Stomach (tissue), 19 donors: ENCODE measurements at places on chromosomes 6 and 20. TPM values are rescaled to one million over a fixed set of nuclear protein-coding genes. Genes with fewer than 3 reads are reported as not detected.
A peak's percentile ranks its signal among the peaks of the same experiment; 100 is the strongest.

The RUNX2 gene
- 2.7 TPM for polyA plus RNA-seq

The PCNA gene
- 77.9 TPM for polyA plus RNA-seq

The HTR1E gene
- 1.4 TPM for polyA plus RNA-seq

The ZFAND3 gene
- polyA plus RNA-seq, result 19.8 TPM

The SPATS1 gene
- not detected for polyA plus RNA-seq

The LY6G5C gene
- polyA plus RNA-seq, result 2.7 TPM

The HINT3 gene
- polyA plus RNA-seq, result 17.6 TPM

The TFAP2B gene
- not detected for polyA plus RNA-seq

The CFAP61 gene
- not detected for polyA plus RNA-seq

DNA sequence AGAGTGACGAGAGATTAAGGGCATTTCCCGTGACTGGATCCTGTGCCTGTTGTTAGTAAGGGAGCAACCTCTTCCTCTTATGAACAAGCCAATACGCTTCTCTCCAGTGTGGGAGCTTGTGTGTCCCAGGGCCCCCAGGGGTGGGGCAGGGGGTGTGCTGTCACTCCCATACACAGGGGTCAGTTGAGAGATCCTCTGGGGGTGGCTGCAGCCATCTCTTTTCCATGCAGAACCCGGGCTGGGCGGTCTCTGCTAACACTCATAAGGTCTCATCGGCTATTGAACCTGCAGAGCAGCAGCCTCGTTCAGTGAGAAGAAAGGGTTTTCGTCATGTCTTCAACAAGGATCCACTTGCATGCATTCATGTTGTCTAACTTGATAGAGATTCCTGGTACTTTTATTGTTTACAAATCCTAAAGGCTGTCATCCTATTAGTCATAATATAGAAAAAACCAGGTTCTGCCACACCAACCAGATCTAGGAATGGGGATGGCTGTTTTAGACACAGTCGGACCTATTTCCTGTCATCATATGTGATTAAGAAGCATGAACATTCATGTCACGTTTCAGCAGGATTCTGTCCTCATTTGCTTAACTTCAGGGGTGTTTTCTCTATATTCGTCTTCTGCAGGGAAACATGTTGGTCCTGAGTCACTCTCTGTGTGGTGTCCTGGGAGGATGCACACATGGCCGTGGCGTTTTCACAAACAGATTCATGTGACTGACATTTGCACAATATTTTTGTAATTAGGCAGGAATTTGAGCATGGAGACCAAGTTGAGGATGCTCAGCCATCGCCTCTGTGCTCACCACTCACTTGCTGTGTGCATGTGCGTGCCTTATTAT, 13.3 kb upstream of the THBS2 start:
- no peak for DNase-seq

DNA sequence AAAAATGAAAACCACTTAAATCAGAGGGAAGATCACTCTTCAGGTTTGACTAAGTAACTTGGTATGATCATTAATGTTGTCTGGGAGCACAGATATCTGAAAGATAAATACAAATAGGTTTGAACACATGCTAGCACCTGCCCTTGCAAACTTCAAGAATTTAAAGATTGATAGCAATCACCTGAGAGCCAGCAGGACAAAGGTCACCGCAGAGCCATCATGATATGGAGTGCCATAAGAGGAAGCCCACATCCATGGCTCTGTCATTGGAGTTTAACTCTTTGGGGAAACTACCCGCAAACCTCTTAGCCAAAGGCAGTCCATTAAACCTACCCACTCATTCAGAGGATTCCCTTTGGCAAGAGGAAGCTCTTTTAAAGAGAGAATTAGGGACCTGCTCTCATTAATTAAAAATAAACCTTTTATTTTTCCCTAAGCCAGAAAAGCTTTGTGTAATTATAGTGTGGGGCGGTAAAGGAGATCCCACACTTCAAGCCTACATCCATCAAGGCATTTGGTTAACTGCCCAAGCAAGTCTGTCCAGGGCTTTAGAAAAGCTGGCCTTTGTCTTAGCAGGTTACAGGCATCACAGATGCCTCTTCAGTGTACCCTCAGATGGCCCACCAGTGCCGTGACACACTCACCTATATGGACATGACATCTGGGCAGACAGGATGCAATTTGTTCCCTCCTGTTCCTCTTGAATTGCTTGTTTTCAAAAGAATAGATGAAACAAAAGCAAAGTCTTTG, 73.0 kb downstream of the SASH1 start:
- DNase-seq, result no peak

GRCh38 chr20:34703424-34704176, 544 bp upstream of the TP53INP2 start:
- DNase-seq, result peak; percentile 80

- no peak for DNase-seq
Measured at GRCh38 chr6:168504366-168504765, 63.4 kb downstream of the SMOC2 start.

DNA sequence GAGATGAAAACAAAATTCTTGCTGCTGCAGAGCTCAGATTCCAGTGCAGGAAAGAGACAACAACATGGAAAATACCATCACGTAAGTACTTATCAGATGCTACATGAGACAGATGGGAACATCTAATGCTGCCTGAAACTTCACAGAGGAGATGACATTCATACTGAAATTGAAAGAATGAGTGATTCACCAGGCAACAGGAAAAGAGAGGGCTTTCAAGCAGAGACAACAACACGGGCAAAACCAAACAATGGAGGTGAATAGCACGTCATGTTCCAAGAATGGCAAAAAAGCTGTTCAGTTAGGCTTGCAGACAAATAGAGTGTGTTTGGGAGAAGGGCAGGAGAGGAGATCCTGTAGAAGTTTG, 39.3 kb downstream of the GTF2H5 start:
- DNase-seq, result no peak

DNA sequence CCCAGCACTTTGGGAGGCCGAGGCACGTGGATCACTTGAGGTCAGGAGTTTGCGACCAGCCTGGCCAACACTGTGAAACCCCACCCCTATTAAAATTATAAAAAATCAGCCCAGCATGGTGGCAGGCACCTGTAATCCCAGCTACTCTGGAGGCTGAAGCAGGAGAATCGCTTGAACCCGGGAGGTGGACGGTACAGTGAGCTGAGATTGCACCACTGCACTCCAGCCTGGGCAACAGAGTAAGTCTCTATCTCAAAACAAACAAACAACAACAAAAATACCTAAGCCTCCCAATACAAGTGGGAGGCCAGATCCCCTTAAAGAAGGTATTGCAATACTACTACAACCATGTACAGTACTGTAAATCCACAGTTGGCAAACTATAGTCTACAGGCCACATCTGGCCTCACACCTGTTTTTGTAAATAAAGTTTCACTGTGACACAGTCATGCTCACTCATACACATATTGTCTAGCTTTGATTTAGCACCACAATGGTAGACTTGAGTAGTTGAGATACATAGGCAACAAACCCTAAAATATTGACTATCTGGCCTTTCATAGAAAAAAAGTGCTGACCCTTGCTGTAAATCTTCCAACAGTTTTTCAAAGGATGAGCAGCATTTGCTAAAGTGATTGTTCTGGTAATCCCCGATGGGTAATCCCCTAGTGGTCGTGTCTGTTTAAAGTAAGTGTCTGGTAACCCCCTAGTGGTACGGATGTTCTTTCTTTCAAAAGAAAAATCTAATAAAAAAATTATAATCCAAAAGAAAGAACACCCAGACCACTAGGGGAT, 202.0 kb downstream of the RNGTT start:
- no peak for DNase-seq

DNA sequence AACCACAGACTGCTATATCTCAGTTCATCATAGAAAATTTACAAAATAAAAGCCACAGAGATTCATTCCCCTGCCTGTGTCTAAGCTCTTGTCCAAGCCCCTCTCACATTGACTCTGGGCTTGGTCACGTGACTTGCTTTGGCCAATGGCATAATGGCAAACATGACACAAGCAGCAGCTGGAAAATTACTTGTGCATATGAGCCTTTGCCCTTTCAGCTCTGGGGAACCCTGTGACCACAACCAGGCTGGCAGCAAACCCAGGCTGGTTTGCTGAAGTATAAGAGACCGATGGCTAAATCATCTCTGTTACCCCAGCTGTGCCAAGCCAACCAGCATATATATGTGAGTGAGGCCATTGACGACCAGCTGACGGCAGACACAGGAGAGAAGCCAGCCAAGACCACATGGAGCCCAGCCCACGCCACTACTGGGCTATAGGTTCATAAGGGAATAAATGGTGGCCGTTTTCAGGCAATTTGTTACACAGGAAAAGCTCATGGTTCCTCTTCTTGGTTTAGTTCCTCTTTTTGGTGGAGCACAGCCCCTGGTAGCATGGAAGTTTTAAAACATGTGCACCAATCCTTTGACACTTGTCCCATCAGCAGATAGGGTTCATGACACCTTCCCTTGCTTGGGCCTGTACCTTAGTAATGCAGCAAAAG, 31.8 kb upstream of the RSPO4 start:
- peak; percentile 2 for DNase-seq

- DNase-seq, result peak; percentile 68
Measured at GRCh38 chr20:23441850-23442313, 2.4 kb downstream of the CSTL1 start.

GRCh38 chr20:2408111-2408510, 27.4 kb downstream of the TGM6 start:
- no peak for DNase-seq

- no peak for DNase-seq
Measured at GRCh38 chr6:5082487-5083306, 2.4 kb upstream of the PPP1R3G start.

- DNase-seq, result no peak
Measured at GRCh38 chr6:20658516-20658915, 124.3 kb downstream of the CDKAL1 start.

GRCh38 chr6:163533443-163533842, 118.9 kb downstream of the QKI start:
- DNase-seq, result peak; percentile 28

DNA sequence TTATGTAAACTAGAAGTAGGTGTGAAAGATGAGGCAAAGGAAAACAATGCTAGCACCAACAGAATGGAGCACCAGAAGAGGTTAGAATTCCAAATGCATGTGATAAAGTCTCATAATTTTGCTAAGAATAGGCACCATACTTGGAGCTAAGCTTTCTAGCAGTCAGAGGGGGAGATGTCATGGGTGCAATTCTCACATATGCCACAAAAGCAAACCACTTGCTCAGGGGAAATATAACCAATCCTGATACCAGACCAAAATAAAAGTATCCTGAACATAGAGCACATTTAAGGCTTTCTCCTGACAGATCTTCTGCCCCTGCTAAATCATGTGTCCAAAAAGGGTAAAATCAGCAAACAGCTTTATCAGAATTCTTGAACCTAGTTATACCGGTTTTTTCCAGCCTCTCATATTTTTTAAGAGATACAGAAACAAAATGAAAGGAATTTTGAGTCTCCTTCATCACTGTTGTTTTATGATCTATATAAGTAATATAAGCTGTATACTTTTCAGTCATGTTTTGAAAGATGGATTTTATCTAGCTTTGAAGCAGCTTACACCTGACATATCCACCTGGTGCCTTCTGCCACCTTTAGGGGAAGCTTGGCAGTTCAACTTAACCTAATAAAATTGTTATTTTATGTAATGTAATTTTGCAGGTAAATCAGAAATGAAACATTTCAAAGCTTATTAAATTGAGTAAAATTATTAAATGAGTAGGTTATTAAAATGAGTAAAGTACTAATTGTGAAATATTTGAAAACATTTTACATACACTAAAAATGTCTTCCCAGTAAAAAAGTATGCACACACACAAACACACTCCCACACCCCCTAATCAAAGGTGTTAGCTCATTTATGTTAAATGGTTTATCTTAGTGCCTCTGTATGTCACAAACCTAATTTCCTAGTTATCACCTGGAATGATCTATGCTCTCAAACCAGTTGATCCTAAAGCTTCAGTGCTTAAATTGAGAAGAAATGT, 2.8 kb downstream of the SPO11 start:
- DNase-seq, result peak; percentile 41

- DNase-seq, result no peak
Measured at GRCh38 chr6:21970569-21971300, 326.1 kb downstream of the PRL start.

- no peak for DNase-seq
Measured at GRCh38 chr20:55424476-55424875, 580.8 kb downstream of the CBLN4 start.

GRCh38 chr6:10151144-10151915, 263.5 kb downstream of the TFAP2A start:
- no peak for DNase-seq

DNA sequence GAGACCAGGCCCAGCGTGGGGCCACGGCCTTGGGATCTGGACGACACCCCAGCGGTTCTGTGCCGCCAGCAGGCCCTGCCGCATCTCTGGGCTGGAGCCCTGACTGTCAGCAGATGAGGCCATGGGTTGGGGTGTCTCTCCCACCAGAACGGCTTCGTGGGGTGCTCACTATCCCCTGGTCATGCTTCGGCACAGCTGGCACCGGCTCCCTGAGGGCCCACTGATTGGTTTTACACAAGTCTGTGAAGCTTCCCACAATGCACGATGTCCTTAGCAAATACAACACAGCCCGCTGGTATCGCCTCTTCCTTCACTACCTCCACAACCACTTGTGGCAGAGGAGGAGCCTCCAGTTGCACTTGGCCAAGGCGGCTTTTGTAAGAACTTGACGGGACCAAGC, 94.3 kb downstream of the THBS2 start:
- DNase-seq, result no peak

DNA sequence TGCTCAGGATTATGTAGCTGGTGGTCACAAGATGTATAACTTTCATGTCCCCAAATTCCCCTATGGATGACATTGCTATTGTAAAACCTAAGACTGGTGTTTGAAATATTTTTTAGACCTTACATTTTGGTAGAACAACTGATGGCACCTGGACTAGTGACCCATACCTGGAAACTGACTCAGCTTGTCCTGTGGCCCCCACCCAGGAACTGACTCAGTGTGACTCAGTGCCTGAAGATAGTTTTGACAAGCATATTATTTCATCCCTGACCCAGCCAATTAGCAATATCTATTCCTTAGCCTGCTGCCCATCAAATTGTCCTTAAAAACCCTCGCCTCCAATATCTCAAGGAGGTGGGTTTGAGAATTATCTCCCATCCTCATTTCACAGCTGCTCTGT, 90.9 kb upstream of the GRIK2 start:
- no peak for DNase-seq
